Stimulated activated CD4-positive, alpha-beta T cell treated with anti-CD3 and anti-CD28 coated beads, Interleukin-4, amount 100 ng/mL, for 1 hour (primary cell): ENCODE measurements at places on chromosomes 5 and 9.

GRCh38 chr5:172591636-172592035 lies 49.4 kb upstream of the NEURL1B start:
- no peak for DNase-seq

- no peak for DNase-seq
Measured at GRCh38 chr9:130833031-130833990, 1.7 kb upstream of the ABL1 start.

- no peak for DNase-seq
Measured at GRCh38 chr9:86557918-86558317, 203.7 kb upstream of the TUT7 start.

- no peak for DNase-seq
Measured at GRCh38 chr9:123975871-123976270, 35.7 kb upstream of the LHX2 start.

GRCh38 chr5:96391921-96392320 lies 41.1 kb downstream of the PCSK1 start:
- DNase-seq = no peak

DNA sequence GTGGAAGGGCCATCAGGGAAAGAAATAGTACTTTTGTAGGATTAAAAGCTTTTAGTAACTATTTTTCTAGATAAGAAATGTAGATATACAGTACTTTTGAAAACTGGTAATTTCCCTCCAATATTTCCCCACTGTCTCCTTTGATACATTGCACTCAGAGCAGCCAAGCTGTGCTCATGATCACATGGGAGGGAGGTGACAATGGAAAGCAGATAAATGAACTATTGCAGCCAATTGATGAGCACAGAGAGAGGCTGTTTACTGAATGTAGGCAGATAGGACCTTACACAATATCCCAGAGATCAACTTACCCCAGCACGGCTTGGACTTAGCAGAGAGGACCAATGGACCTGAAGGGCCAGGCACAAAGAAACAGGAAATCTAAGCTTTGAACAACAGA lies 178.0 kb upstream of the NREP start:
- no peak for DNase-seq

DNA sequence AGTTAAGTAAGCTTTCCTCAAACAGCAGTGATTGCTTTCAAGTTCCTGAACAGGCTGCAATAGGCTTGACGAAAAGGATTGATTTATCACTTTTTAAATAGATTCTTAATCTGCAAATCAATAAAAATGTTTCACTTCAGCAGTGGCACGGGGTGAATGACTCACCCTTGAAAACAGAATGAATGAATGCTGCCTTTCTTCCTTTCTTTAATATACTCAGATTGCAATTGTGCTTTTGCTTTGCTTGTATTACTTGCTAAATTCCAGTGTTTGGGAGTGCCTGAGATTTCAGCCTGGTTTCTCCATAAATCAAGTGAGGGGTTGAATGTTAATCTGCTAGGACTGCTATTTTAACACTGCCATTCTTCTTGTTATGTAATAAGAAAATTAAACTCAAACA lies 1293.8 kb downstream of the PTPRD start:
- no peak for DNase-seq

DNA sequence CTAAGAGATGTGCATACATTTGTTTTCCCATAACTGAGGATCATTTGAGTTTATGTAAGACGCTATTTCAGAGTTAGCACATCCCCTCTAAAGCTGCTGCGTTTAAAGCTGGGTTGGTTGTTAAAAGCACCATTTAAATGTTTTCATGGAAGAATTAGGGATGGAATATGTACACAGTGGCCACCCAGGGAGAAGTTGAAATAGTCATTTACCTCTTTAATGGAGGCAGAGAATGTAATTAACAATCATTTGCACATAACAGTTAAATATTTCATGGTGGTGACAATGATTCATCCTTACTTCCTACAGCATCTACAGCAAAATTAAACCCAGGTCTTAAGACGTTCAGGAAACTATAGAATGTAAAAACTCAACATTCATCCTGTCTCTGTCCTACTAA lies 100.3 kb downstream of the KIF4B start:
- DNase-seq = no peak

GRCh38 chr9:97638666-97639065 lies 5.0 kb downstream of the NCBP1 start:
- DNase-seq = no peak

GRCh38 chr5:55030220-55030619 lies 6.2 kb downstream of the GZMK start:
- DNase-seq = no peak

- no peak for DNase-seq
Measured at GRCh38 chr5:137611794-137612435, 112.8 kb upstream of the SPOCK1 start.

DNA sequence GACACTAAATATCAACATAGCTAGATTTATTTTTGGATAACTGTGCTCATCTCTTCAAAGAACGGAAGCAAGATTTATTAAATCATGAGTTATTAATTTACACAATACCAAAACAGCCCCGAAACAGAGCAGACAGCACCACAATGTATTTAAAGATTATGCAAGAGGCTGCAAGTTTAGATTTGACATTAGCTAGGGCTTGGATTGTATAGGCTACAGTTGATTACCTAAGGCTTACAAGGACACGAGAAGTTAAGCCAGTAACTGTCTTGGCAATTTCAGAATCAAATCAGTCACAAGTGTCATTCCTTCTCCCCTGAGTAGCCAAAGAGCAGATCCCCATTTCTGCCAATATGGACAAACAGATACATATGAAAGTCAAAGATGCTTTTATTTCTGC lies 152.6 kb downstream of the MED27 start:
- no peak for DNase-seq

DNA sequence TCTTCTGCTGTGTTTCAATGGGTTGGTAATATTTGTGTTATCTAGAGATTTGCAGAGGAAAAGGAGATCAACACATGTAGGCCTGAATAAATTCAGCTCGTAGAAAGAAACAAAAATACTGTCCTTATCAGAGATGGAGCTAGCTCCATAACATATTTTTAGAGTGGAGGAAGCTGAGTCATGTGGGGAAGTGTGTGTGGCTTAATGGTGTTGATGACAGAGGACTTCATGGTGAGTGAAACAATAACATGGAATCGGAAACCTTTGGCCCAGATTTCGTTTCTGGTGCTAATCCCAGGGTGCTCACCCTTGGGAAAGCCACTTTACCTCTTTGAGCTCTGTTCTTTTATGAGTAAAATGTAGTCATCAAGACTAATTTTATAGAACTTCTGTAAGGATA lies 825.0 kb downstream of the TLR4 start:
- no peak for DNase-seq

DNA sequence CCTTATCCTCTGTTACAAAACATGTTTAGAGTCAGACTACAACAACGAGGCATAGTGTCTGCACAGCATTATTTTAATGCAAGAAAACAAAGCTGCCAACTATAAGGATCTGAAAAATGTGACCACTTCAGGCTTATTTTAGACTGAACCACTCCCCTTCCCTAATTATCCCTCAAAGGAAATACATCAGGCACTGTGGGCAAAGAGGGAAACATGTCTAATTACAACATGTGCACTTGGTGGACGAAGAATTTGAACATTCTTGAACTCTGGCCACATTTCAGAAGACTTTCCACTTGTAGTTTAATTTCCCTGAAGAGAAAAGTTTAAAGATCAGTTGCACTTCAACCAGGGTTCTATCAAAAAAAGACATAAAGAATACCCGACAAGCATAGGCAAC lies 3.8 kb downstream of the MTMR12 start:
- no peak for DNase-seq

- DNase-seq = no peak
Measured at GRCh38 chr9:114112778-114113584, 13.9 kb upstream of the KIF12 start.

- no peak for DNase-seq
Measured at GRCh38 chr5:20678814-20679298, 690.9 kb upstream of the CDH18 start.

DNA sequence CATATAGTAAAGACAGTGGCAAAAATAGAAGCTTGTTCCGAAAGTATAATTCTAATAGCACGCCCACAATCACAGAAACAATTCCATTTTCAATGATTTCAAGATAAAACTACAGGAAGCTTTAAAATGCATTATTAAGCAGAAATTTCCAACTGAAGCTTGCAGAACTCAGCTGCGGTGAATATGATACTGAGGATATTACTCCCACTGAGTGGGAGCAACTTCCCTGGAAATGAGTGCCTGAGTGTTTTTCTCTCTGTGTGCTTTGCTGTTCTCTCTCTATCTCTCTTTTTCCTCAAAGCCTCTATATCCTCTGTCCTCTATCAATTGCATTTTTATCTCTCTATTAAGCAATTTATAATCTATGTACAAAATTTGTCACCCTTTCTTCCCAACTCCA lies 187.5 kb upstream of the PRDM9 start:
- DNase-seq = no peak

DNA sequence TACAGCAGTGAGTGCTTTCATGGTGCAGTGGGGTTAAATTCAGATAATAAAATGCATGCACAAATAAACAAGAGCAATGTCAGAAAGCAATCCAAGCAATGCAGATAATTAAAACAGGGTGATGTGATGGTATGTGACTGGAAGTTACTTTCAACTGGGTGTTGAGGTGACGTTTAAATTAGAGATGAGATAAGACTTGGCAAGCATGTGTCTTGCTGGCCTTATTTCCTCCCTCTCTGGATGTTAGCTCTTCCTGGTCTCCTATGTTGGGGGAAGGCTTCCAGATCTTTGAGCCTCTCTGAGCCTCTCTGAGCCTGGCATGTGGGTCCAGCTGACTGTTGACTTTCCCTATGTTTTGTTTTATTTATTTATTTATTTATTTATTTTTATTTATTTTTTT lies 54.4 kb downstream of the DOCK2 start:
- DNase-seq = no peak

DNA sequence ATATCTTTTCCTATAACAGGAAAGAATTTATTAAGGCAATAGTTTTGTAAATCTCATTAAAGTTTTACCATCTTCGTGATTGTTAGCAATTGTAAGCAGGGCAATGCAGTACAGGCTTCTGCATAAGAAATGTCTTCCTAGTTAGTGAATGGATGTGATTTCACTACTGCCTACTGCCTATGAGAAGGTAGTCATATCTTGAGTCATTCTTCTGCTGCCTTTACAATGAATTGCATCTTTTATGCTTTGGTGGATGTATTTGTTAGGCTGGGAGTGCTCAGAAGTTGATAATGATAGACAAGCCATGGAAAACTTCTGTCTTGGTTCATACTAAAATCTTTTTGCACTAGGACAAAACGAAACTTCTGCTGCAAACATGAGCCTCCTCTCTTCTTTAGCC lies 128.0 kb downstream of the ADAMTSL1 start:
- DNase-seq = no peak

DNA sequence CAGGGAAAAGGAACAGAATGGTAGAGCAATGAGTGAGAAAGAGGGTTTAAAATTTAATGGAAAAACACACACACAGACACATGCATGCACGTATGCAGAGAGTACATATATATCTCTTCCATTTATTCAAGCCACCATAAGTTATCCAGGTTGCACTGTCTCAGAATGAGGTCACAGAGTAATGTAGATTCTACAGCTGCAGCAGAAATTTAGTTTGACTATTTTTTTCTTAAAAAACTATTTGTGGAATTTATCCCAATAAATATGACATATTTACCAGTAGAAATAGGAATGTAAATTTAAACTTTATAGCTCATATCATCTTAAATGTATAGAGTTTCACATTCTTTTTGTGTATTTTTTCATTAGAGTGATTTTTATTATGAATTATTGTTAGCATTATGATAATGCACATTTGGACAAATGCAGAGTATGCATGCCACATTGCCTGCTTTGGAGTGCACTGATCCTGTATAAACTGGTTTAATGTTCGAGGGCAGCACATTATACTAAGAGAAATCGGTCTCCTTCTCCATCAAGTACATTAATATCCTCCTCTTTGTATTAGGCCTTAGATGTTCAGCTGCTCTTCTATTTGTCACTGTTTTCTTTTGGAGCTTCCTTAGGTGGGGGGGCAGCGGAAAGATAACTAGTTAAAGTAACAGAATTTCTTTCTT lies 216.3 kb upstream of the TARS1 start:
- no peak for DNase-seq

- DNase-seq = no peak
Measured at GRCh38 chr5:137055271-137055872, 443.8 kb downstream of the SPOCK1 start.

DNA sequence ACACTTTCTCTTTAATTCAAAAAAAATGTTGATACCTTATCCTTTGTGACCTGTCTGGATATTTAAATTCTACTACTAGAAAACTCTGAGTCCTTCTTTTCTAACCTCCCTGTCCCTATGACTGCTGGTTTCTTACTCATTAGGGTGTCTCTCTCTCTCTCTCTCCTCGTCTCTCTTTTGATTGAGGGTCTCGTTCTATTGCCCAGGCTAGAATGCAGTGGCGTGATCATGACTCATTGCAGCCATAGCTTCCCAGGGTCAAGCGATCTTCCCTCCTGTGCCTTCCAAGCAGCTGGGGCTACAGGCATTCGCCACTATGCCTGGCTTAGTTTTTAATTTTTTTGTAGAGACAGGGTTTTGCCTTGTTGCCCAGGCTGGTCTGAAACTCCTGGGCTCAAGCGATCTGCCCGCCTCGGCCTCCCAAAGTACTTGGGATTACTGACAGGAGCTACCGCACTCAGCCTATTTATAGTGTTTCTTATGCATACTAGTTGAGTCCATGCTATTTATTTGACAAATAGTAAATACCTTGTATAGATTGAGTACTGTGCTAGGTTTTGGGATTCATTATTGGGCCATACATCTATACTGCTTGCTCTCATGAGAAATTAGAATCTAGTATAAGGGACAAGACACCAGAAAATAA lies 61.9 kb downstream of the NSD1 start:
- no peak for DNase-seq
